Chondrocyte (in vitro differentiated cells): ENCODE measurements at places on chromosomes 2 and 18. TPM values are rescaled to one million over a fixed set of nuclear protein-coding genes. Genes with fewer than 3 reads are reported as not detected.

PIGN gene
- 27.3 to 37.2 TPM (median 28.0 TPM) in 3 replicates for total RNA-seq

GAREM2 gene
- 6.5 to 22.6 TPM (median 19.1 TPM) in 3 replicates for total RNA-seq

TWIST2 gene
- total RNA-seq: 1.8 to 9.1 TPM (median 2.4 TPM) in 3 replicates

SEPTIN2 gene
- 447 to 542 TPM (median 465 TPM) in 3 replicates for total RNA-seq

NDC80 gene
- 4.8 to 6.5 TPM (median 5.8 TPM) in 3 replicates for total RNA-seq

IL36RN gene
- not detected in 3 replicates for total RNA-seq

UCN gene
- 1.2 to 2.7 TPM (median 1.5 TPM) in 3 replicates for total RNA-seq

GAL3ST2 gene
- 0.52 to 1.3 TPM in 2 of 3 replicates, not detected in the other for total RNA-seq

GRCh38 chr2:64524604-64525316, 632 bp downstream of the AFTPH start:
- peak; percentile 90 for DNase-seq

DNA sequence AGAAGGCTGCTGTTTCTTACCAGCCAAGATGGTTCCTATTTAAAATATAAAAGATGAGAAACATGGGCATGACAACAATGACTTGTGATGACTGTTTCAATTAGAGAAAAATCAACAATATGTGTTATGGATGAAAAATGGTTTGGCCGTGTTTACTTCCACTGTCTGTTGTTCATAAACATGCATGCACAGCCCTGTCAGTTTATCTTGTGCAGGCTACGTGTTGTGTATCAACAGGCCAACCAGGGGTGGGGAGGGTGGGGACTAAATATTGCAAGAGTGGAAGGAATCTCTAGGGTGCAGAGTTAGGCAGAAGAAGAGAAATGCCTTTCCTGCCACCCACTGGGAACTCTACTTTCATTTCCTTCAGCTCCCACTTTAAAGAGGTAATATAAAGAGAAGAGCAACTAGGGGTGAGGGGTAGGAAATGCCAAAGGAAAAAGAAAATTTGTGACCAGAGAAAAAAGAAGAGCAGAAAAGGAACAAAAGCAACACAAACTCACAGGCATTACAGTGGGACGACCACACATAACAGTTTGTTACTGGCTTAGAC, 116.8 kb upstream of the MEIS1 start:
- no peak for DNase-seq

- no peak for DNase-seq
Observed at GRCh38 chr2:20584045-20584398, 66.9 kb downstream of the HS1BP3 start.

DNA sequence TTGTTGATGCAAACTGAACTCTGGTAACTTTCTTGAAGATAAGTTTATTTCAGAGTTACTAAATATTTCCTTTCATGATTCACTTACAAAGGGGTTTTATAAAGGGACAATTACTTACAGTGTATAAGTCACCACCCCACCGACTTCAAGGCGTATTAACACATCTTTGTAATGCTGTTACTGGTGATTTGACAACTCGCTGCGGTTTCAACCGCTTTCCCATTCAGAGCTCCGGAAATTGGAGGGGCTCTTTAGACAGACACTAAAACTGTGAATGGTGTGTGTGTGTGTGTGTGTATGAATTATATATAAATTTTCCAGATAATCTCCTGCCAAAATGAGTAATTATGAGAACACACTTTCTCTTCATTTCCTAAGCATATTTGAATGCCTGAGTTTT, 4.9 kb downstream of the TM4SF20 start:
- no peak for DNase-seq

- DNase-seq: no peak
Observed at GRCh38 chr2:185384822-185385560, 353.6 kb upstream of the FSIP2 start.

- DNase-seq: no peak
Observed at GRCh38 chr2:237556773-237557632, 9.4 kb upstream of the PRLH start.

- DNase-seq: no peak
Observed at GRCh38 chr2:44753552-44754285, 187.8 kb upstream of the SIX3 start.

DNA sequence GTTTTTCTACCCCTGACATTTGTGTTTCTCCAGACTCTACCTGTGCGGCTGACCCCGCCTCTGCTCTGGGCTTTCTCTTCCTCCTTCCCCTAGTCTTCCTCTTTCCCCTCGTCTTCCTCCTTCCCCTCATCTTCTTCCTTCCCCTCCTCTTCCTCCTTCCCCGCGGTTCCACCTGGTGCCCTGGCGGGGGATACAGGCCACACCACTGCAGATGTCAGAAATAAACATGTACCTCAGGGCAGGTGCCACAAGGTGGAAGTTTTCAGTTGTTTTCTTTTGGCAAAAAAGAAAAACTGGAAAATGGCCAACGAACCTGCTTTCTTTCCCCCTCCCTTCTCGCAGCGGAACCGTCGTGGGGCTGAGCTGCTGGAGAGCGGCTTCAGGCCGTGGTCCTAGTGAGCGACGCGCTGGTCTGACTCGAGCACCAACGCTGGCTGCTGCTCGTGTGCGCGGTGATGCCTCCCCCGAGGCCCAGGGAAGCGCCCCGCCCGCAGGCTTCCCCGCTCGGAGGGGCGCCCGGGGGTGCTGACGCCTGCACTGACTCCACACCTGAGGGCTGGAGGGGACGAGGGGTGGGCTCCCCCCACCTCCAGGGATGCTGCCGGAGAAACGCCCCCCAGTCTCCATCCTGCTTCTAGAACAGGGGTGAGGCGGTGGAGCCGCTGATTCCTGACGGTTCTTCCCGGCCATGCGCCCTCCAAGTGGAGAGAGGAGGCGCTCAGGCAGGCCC, 83.7 kb upstream of the ZNF516 start:
- no peak for DNase-seq

DNA sequence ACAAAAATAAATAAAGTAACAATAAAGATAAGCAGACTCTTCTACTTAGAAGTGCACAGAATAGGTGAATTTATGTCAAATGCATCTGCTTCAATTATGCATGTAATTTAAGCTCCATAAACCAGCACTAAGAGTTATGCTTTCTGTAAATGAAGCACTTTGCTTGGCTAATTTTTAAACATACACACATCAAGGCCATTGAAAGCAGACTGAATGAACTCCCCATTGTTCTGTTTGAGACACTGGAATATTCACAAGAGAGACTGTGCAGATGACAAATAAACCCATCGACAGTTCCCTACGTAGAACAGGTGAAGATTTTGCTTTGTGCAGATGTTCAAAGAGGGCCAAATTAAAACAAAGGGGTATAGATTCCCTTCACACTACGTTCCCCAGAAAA, 133.4 kb downstream of the PID1 start:
- DNase-seq: no peak

- DNase-seq: no peak
Observed at GRCh38 chr2:157625296-157625695, 3.4 kb downstream of the ACVR1C start.

DNA sequence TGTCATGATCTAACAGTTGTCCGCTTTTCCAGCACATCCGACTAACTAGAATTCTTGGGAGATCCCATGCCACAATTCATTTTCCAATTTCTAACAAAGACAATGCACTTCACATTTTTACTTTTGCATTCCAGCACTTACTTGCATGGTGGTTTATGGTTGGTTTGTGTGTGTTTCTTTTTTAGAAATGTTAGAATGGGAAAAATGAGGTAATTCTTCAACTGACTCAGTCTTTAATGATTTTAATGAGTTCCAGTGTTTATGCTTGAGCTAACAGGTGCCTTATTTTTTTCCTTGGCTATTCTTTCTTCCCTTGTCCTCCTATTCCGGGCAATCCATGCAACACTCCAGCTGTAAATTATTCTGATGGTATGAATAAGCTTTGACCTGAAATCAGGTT, 46.4 kb downstream of the SLC8A1 start:
- no peak for DNase-seq

DNA sequence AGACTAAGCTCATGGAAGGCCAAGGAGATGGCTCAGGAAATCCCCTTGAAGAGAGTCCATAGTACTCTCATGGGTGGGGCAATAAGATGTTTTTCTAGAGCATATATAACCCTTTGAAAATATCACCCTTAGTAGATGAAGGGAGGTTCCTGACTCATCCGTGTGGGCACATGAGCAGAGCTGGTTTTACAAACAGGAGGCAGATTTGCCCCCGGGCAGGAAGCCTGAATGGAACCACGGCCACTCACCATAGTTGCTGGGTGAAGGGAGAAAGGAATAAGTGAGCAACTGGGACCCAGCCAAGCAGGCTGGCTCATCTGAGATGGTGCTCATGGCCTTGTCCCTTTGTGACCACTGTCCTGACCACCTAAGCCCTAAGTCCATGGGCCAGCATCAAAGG, 29.0 kb upstream of the MAPRE3 start:
- no peak for DNase-seq

GRCh38 chr2:221541131-221541735, 30.9 kb downstream of the EPHA4 start:
- no peak for DNase-seq

DNA sequence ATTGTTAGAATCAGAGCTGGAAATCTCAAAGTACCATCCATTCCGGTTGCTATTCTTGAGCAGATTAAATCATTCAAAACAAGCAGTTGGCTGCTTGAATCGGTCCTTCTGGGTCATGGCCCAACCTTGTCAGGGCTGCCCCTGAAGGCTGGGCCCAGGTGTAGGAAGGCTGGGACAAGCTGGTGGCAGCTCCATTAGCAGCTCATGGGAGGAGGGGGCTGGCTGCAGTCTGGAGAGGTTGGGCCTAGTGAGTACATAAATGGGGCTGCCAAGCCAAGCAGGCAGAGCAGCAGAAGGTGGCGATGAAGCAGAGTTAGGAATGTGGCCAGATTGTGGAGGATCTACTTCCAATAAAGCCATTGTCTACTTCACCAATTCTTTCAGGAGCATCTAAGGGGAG, 81.4 kb downstream of the ADCYAP1 start:
- DNase-seq: no peak

DNA sequence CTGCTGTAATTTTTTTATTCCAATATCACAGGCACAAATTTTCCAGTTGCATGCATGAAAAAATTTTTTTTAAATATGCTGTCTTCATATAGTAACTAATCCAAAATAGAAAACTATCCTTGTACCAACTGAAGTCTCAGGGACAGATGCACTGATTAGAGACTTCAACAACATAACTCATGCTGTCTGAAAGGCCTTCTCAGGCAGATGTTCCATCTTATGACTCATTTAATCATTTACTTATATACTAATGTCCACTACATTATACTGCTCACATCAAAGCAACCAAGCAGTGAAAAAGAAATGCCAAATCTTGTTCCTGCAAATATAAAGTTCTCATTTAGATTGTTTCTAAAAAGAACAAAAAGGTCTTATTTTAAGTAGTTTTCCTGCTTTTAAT, 53.1 kb downstream of the OLA1 start:
- DNase-seq: no peak

GRCh38 chr2:207290833-207291624, 125.3 kb upstream of the KLF7 start:
- no peak for DNase-seq

DNA sequence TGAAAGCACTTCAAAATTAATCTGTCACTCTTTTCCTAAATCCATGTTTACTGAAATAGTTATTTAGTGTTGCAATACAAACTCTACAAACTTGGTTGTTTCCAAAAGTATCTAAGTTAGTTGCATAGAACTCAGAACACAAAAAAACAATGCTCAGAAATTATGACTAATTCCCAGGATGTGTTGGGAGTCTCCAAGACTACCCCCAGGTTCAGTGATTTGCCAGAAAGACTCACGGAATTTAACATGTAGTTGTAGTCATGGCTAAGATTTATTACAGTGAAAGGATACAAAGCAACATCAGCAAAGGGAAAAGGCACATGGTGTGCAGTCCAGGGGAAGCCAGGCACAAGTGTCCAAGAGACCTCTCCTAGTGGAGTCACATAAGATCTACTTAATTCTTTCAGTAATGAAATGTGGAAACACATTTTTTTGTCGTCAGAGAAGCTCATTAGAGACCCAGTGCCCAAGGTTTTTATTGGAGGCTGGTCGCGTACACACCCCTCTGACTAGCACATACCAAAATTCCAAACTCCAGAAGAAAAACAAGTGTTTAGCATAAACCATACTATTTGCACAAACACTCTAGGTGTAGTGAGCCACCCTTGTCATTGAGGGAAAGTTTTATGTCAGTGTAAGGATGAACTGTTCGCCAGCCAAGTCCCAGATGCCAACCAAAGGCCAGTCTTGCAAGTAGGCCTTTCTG, 43.3 kb upstream of the CYP20A1 start:
- no peak for DNase-seq

DNA sequence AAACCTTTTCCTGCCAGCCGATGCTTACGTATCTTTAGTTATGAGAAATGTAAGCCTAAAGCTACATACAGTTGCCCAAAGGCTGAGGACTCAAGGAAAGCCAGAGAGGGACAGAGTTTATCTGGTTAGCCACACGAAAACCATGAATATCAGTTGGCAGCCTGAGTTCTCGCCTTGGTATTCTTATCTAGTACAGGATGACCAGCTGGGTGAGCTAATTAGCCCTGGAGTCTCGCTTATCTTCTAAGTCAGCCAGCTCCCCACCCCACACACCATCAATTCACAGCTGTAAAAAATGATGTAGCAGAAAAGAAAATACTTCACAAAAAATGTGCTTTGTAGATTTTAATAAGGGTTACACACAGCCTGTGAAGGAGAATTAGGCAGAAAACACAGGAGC, 617.5 kb upstream of the SOX11 start:
- no peak for DNase-seq

DNA sequence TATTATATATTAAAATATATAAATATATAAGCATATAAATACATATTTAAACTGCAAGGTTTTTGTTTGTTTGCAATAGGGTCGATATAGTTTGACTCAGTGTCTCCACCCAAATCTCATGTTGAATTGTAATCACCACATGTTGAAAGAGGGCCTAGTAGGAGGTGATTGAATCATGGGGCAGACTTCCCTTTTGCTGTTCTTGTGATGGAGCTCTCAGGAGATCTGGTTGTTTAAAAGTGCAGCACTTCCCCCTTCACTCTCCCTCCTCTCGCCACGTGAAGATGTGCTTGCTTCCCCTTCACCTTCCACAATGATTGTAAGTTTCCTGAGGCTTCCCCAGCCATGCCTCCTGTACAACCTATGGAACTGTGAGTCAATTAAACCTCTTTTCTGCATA, 2137.3 kb upstream of the CELF4 start:
- no peak for DNase-seq

DNA sequence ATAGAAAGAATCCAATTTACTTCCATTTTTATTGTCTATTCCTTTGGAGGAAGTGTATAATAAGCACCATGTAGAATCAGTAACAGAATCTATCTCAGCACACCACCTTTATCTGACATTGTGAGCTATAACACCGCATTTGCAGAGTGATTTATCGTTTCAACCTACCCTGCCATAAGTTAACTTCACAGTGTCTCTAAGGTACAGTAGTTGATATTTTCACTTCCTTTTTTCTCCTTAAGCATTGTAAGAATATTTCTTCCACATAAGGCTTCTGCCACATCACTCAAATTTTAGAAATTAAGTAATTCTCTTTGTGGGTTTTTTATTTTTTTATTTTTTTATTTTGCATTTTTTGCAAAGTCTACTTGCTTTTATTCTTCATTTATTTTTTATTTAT, 107.1 kb downstream of the TMX3 start:
- DNase-seq: no peak

DNA sequence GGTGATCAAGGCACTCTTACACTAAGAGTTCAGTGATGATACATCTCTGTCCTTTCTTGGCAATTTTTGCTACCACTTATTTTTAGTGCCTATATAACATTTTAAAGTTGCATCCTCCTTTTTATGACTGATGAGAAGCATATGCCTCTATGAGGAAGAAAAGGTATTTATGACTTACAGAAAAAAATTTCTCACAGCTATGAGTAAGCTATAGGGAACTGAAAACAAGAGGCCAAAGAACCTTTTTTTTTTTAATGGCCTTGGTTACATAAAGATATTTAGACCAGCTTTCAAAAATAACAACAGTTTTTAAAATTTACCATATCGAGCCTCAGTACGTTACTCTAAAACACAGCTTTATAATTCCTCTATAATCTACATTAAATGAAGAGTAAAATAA, 21.3 kb downstream of the MBD5 start:
- no peak for DNase-seq
